ENCODE measurements at places on chromosomes 3 and 15. TPM values are rescaled to one million over a fixed set of nuclear protein-coding genes. Genes with fewer than 3 reads are reported as not detected.

TGM5 gene
- total RNA-seq: not detected

RUBCN gene
- 10.6 TPM for total RNA-seq

MUC20 gene
- 0.62 TPM for total RNA-seq

CRELD1 gene
- 13.8 TPM for total RNA-seq

PLSCR2 gene
- total RNA-seq: not detected

LMAN1L gene
- total RNA-seq: not detected

AHSG gene
- total RNA-seq: not detected

SLC28A1 gene
- not detected for total RNA-seq

GPR156 gene
- total RNA-seq: 0.34 TPM

SH2D7 gene
- total RNA-seq: not detected

LRRN1 gene
- not detected for total RNA-seq

SAMD7 gene
- not detected for total RNA-seq

RHOV gene
- total RNA-seq: 5.1 TPM

CATSPER2 gene
- 0.58 TPM for total RNA-seq

GRIP2 gene
- total RNA-seq: 0.52 TPM

GOLGA8H gene
- total RNA-seq: 1.2 TPM

PLA2G4E gene
- not detected for total RNA-seq

MESP2 gene
- total RNA-seq: 0.95 TPM

CAMP gene
- not detected for total RNA-seq

IL17RD gene
- total RNA-seq: 1.8 TPM

CCDC39 gene
- total RNA-seq: not detected

GOLGA8J gene
- total RNA-seq: not detected

CAMK2N2 gene
- 0.75 TPM for total RNA-seq

IQCF5 gene
- not detected for total RNA-seq

PIK3CA gene
- total RNA-seq: 8.4 TPM

HYAL3 gene
- 9.7 TPM for total RNA-seq

PYGO1 gene
- 7.9 TPM for total RNA-seq

MME gene
- total RNA-seq: not detected

SLC6A20 gene
- 0.06 TPM for total RNA-seq

EFCAB12 gene
- total RNA-seq: 1.1 TPM

SOX14 gene
- total RNA-seq: not detected

LINGO1 gene
- 8.1 TPM for total RNA-seq

PTH1R gene
- 0.43 TPM for total RNA-seq

ZIC1 gene
- not detected for total RNA-seq

CCR8 gene
- total RNA-seq: not detected

PATL2 gene
- 0.28 TPM for total RNA-seq

PIERCE2 gene
- total RNA-seq: 5.6 TPM

UBA3 gene
- total RNA-seq: 27.9 TPM

MAP2K1 gene
- 120 TPM for total RNA-seq

KBTBD13 gene
- total RNA-seq: not detected

FES gene
- total RNA-seq: 0.79 TPM

CYP11A1 gene
- not detected for total RNA-seq

DLEC1 gene
- not detected for total RNA-seq

PRICKLE2 gene
- 2.6 TPM for total RNA-seq

RABL3 gene
- 18.6 TPM for total RNA-seq

GOLGA8S gene
- 0.12 TPM for total RNA-seq

GP5 gene
- total RNA-seq: not detected

SPATA12 gene
- total RNA-seq: 0.41 TPM

DNASE1L3 gene
- not detected for total RNA-seq

FBXL2 gene
- total RNA-seq: 9.5 TPM

RFTN1 gene
- 3.7 TPM for total RNA-seq

ZNF860 gene
- 0.90 TPM for total RNA-seq

TRIM42 gene
- not detected for total RNA-seq

WDR73 gene
- 39.4 TPM for total RNA-seq

PPARG gene
- 34.3 TPM for total RNA-seq

KIAA1143 gene
- total RNA-seq: 16.3 TPM

TMEM40 gene
- 0.81 TPM for total RNA-seq

Measured in A549 treated with ZK216348 at 1 μM for 4 hours (cell line).